Activated T-helper 1 cell treated with Interleukin-2 at 50 U/mL for 16 hours (primary cell): ENCODE measurements at places on chromosomes 6 and 20.

DNA sequence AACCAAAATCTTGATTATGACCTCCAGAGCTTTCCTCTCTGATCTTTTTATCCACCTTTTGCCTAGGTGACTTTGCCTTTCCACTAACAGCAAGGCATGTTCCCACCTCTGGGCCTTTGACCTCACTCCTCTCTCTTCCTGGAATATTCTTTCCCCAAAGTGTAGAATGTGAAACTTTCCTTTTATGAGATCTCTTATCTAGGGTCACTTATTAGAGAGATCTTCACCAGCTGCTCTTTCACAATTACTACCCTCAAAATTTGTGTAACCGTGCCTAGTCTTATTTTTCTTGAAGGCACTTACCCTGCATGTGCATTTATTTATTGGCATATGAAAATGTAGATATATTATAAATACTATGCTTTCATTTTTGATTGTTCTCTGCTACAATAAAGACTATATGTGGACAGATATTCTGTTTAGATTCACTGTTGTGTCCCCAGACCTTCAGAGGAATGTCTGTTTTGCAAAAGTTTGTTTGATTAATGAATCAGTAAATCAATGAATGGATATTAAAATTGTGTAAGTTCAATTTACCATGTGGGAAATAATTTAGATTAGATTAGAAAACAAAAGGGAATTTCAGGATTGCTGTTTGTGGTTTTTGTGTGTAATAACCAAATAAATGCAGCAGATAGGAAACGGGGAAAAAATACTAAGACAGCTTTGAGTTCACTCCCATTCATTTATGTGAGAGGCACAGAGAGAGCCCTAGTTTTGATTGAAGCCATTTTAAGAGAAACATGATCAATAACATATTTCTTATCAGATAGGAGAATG is 207.0 kb downstream of the ADGB start:
- no peak for DNase-seq

DNA sequence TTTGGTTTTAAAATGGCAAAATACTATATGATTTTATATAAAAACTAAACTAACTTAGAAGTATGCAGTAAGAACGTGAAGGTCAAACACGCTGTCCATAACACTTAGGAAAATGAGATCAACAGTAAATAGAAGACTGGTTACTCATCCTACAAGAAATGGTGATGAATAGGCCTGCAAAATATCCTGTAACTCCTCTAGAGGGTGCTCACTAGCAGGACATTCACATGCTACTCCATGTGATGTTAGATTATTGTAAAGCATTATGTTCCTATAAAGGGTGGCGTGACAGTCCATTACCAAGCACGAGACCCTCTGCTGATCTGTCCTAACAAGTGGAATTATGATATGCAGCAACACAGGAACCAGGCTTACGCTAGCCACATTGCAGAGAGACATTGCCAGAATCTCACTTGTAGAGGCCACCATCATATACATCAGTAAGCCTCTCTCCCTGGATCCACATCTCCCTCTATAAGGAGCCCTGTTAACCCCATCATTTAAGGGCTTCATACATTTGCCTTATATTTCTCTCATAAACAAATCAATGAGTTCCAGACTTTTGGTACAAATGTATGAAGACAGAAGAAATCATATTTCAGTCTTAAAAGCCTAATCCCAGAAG is 18.0 kb upstream of the DEFB129 start:
- DNase-seq = no peak

- DNase-seq = no peak
Observed at GRCh38 chr6:137185290-137185689, 11.8 kb upstream of the IL22RA2 start.

- no peak for DNase-seq
Observed at GRCh38 chr6:35034411-35035191, 106.5 kb downstream of the TCP11 start.

- DNase-seq = no peak
Observed at GRCh38 chr6:166813461-166813860, 142.9 kb downstream of the RNASET2 start.

DNA sequence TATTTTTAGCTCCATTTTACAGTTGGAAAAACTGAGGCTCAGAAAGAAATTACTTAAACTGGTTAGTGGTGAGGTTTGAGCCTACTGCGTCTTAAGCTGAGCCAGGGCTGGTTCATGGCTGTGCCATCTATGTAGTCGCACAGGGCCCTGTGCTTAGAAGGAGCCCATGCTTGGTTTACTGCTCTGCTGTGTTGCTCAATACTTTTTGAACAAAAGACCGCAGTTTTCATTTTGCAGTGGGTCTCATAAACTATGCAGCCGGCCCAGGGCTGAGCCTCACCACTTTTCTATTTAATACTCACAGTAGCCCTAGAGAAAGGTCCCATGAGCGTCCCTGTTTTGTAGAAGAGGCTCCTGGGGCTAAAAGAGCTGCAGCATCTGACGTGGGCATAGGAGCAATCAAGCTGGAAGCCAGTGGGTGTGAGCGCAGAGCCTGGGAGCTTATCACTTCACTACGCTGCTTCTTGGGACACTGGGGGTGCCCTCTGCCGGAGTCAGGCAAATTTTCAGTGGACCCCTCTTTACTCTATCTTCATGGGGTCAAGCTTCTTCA is 501 bp downstream of the SIRPB2 start:
- no peak for DNase-seq

- DNase-seq = no peak
Observed at GRCh38 chr6:167663316-167663715, 163.4 kb upstream of the AFDN start.

- DNase-seq = no peak
Observed at GRCh38 chr6:88574031-88574430, 389.4 kb downstream of the RNGTT start.

DNA sequence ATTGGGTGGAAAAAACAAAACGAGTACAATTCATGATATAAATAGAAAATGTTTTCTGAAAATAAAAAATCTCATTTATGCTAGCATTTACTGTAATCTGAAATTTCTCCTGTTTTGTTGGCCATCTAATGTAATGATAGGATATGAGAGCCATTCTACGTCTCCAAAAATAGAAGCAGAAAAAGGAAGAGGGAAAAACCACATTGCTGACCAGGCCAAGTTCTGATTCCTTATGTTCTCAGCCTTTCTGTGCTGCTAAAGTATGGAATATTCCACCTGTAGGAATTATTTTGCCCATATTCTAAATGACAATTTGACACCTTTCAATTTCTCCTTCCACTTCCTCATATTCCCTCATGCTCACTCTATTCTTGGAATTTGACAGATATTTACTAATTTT is 110.2 kb downstream of the TBXT start:
- DNase-seq = no peak

GRCh38 chr6:111812060-111813038 is 60.9 kb downstream of the FYN start:
- DNase-seq = no peak

DNA sequence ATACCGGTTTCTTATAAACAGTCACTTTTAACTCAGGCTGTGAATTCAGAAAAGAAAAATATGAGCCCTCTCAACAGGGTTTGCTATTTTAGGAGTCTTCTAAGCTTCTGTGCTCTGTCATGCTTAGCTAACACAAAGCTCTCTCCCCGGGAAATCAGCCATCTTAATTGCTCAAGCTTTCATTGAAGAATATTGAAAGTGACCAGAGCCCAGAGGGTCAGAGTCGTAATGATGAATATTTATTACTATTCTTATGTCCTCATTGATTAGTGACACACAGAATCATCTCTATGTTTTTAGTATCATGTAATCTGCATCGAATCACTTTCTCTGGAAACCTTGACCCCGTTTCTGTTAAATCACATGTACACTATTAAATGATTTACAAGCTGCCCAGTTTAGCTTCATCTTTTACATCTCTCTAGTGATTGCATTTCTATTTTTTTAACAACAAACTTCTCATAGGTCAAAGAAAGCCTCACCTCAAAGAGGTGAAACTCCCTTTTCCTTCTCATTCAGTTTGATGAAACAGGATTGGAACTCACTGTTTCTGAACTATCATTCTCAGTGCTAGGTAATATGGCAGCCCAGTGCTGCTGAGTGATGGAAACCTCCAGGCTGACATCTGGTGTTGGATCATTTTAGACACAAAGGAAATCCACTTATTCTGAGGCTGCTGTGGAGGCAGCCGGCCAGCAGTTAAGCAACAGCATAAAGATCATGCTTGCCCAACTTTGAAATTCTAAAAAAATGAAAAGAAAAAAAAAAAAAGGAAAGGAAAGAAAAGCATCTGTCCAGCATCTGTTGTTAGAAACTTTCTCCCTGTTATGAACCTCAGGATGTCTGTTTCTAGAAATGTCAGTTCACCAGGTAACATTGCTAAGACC is 96.3 kb downstream of the RFPL4B start:
- no peak for DNase-seq

DNA sequence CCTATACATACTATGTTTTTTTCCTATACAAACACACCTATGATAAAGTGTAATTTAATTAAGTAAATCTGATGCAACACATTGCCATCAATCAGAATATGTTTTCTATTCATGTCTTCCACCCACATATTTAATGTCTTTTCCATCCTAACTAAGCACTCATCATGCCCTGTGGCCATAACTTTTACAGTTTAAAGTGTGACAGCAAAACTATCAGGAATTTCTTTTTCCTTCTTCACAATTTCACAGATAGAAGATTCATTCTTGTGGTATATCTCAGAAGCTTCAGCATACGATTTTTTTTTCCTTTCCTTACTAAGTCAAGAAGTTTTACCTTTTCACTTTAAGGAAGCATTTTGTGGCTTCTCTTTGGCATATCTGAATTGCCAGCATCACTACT is 7.0 kb upstream of the BEND6 start:
- no peak for DNase-seq

- DNase-seq = no peak
Observed at GRCh38 chr6:139912735-139913400, 538.4 kb upstream of the CITED2 start.

- peak; percentile 35 for DNase-seq
Observed at GRCh38 chr6:35687658-35688604, 784 bp downstream of the FKBP5 start.

GRCh38 chr6:42021847-42022754 is 28.2 kb upstream of the TAF8 start:
- peak; percentile 35 for DNase-seq

GRCh38 chr6:139600919-139601475 is 226.5 kb upstream of the CITED2 start:
- no peak for DNase-seq

DNA sequence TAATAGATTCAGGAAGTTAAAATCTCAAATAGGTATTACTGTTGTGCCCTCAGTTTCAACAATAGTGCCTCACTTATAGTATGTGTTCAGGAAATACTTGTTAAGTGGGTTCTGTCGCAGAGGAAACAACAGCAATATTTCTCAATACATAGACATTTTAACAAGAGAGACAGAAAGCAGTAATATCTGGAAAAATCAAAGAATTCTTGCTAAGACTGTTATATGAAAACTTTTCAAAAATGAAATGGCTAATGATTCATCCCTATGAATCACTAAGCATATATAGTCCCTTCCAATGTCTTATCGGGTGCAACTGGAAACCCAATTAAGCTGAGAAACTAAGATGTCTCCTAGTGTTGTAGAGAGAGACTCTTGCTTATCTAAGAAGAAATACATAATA is 668.9 kb downstream of the TFAP2A start:
- DNase-seq = no peak

GRCh38 chr20:34426026-34426425 is 63.0 kb downstream of the ITCH start:
- DNase-seq = no peak

GRCh38 chr20:63132131-63132714 is 83.7 kb downstream of the YTHDF1 start:
- DNase-seq = no peak

DNA sequence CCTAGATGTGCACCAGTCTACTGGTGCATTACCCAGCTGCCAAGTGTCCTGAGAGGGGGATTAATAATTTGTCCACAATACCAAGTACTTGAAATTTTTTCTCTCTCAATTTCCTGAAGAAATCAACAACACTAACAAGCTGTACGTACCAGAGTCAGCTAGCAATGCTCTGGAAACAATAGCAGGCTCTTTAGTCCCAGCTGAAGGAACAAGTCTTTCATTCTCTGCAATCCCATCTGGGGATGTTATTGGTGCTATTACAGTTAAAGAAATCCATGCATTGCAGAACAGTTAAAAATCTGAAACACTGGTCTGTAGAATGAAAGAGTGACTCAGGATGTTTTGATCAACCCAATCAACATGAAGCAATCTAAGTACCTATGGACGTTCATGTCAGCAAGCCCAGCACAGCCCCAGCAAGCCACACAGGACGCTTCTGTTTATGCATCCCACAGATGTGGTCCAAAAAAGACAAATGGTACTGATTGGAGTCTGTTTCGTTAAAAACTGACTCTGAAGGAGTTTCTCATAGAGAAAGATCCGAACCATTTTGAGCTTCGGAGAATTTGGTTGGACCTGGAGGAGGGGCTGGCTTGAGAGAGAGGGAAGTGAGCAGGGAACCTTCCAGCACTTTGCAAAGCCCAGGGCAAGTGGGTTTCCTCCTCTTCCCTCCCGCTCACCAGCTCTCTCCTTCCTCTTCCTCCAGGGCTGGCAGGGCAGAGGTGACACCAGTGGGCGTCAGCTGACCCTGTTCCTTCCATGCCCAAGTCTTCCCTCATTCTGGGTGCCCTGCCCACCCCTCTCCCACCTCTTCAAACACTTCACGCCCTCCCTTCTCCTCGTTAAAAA is 11.9 kb downstream of the PRR18 start:
- DNase-seq = no peak

DNA sequence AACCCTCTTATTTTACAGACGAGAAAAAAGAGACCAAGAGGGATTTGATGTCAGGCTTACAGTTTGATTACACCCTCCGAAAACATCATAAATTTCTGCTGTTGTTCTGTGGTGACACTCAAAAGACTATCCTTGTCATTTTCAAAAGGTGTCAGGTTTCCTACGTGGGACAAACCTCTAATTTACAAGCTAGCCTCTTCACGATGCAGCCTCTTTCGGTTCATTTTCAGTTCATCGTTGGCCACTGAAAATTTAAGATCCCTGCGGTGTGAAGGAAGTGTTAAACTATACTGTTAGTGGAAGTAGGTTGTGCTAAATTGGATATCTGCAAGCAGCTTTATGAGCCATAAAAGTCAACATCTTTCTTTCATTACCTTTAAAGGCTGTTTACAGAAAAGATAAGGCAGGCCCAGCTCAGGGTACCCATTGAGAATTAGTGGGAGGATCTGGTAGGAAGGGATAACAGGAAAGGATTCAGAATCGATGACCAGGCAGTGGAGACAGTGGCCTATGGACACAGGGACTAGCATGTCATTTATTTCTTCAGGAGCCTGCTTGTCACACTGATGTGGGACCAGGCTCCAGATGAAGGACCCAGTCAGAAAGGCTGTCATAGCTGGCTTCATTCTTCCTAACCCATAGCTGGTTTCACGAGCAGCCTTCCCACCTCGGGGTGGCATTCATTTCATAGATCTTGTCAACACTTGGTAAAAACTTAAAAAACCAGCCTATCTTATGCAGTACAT is 329.1 kb upstream of the SOX4 start:
- DNase-seq = no peak

- no peak for DNase-seq
Observed at GRCh38 chr6:54717849-54718455, 128.6 kb upstream of the FAM83B start.
